Activated T-helper 17 cell treated with anti-CD3 and anti-CD28 coated beads, Interleukin-2, amount 50 U/mL, for 72 hours (primary cell): ENCODE measurements at places on chromosomes 1 and 21. TPM values are rescaled to one million over a fixed set of nuclear protein-coding genes. Genes with fewer than 3 reads are reported as not detected.

The HSPG2 gene
- total RNA-seq: 1.8 TPM

The GOLT1A gene
- not detected for total RNA-seq

The NTRK1 gene
- total RNA-seq: 2.5 TPM

- ATAC-seq: no peak
Measured at GRCh38 chr1:82319546-82319945, 518.8 kb downstream of the ADGRL2 start.

- no peak for ATAC-seq
Measured at GRCh38 chr1:37143800-37144199, 109.5 kb upstream of the GRIK3 start.

- ATAC-seq: no peak
Measured at GRCh38 chr1:29055160-29055559, 68.5 kb downstream of the TMEM200B start.
